ENCODE measurements at places on chromosomes 16 and 17.

- no peak for DNase-seq
These were observed 31.7 kb upstream of the TAOK1 start for GRCh38 chr17:29358416-29358815.

- DNase-seq, result peak; percentile 43
These were observed 91.8 kb downstream of the RGS9 start for GRCh38 chr17:65228734-65229620.

DNA sequence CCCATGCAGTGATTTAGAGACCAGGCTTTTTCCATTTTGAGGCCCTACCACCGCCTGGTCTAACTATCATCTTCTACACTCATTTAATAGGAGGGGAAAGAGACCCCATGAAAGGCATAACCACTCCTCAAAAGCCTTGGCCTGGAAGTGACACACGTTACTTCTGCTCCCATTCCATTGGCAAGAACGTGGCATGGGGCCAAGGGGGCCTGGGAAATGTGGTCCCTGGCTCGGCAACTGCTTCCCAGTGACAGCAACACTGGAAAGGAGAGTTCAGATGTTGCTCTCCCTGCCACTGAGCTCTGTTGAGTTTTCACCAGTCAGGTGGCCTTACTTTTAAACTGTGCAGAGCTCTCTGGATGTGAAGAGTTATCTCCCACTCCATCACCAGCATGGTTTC is 45.2 kb upstream of the MAP3K14 start:
- no peak for DNase-seq

DNA sequence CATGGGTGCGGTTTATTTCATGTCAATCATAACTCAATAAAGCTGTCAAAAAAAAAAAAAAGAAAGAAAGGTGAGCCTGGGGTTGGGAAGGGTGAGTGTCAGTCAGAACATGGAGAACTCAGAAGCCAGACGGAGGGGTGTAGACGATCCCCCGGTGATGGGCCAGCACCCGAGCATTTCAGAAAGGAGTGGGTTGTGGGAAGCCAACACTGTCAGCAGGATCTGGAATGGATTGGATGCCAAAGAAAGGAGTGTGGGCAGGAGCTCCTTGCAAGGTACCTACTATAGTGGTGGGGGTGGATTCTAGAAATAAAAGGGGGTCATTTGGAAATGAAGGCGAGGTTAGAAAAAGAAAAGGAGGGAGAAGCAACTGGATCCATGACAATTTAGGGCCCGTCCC is 19.8 kb upstream of the SCIMP start:
- no peak for DNase-seq

GRCh38 chr17:21218831-21219380 is 4.9 kb upstream of the TMEM11 start:
- no peak for DNase-seq

DNA sequence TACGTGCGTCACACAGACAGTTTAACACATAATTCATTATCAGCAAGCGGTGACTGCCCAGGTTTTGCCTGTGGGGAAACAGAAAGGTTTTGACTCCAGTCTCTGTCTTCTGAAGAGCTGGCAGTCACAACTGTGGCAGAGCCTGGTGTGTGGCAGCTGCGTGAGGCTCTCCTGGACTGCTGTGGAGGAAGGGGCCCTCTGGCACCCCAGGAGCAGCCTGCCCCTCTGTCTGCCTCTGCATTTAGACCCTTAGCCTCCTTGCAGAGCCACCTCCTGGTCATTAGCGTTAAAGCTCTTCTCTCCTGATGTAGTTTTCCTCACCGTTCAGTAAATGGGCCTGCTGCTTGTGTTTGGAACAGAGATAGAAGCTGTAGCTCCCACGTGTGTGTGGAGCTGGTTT is 10.9 kb downstream of the RAB40C start:
- DNase-seq, result no peak

DNA sequence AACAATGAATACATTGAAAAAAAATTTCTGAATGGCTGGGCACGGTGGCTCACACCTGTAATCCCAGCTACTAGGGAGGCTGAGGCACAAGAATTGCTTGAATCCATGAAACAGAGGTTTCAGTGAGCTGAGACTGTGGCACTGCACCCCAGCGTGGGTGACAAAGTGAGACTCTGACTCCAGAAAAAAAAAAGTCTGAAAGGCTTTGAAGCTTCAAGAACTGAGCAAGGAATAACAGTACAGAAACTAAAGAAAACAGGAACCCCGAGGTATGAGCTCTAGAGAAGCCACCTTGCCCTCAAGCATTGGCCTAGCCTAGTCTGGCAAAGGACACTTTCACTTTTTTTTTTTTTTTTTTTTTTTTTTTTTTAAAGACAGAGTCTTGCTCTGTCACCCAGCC is 45.0 kb downstream of the TEX2 start:
- peak; percentile 36 for DNase-seq

DNA sequence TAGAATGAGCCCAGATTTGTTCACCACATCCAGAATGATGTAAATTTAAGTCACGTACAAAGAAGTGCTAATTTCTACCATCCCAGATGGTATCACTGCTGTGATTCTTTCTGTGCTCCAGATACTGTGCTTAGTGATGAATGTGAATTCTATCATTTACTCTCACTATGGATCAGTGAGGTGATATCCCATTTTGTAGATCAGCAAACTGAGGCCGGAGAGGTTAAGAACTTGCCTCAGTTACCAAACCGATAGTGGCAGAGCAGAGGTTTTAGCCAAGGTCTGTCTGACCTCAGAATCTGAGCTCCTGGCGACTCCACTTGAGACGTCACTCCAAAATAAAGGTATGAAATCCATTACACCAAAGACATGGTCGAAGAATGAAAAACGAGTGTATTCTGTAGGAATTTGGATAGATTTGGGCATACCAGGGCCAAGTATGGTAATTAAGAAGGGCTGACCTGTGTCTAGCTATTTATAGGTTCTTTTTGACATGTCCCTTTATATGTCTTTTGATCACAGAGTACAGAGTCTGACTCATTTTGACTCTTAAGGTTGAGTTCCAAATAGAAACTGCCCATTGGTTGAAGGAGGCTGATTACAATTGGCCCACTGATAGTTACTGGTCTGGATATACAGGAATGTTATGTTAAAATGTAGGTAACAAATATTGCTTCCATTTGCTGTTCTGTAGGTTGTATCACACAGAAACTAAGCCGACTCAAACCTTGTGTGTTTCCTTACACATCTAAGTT is 10.0 kb downstream of the MAP2K6 start:
- DNase-seq, result no peak

- no peak for DNase-seq
These were observed 14.3 kb downstream of the ZNF319 start for GRCh38 chr16:57986196-57986595.

All from CD4-positive, alpha-beta T cell treated with Interleukin-15 for 1 hour (primary cell).